EL (cell line): ENCODE measurements at places on chromosomes 13 and 19.
A peak's percentile ranks its signal among the peaks of the same experiment; 100 is the strongest.

- no peak for DNase-seq
Observed at GRCh38 chr13:62278271-62278670, 862.6 kb upstream of the PCDH20 start.

- DNase-seq, result peak; percentile 86
Observed at GRCh38 chr19:48588670-48589401, 17.7 kb upstream of the SPACA4 start.

DNA sequence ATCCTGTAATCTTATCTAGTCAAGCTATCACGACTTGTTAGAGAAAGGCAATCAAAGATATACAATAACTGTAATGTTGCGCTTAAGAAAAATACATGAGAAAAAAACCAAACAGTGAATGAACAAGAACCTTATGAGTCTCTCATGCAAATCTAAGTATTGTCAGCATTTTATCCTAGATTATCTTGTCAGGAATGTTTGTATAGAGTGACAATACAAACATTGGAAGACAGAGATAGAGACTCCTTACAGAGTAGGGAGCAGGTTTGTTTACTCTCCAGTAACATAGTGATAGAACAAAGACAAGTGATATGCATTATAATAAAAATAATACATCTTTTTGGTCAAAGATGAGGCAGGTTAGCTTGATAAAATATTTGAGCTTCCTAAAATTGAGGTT, 444.8 kb downstream of the SLITRK5 start:
- DNase-seq, result no peak

DNA sequence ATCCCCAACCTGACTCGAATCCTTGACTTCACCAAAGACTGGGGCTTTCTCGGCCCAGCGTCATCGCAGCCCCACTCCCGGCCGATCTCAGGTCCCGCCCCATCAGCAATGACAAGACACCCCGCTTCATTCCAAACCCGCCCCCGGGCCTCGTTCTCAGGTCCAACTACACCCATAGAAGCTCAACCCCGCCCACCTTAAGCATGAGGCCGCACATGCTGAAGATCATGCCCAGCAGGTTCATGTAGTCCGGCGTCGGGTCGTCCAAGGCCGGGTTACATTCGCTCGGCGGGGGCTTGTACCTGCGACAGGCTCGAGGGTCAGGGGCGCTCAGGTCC, 2.3 kb downstream of the WDR83 start:
- DNase-seq, result peak; percentile 75

DNA sequence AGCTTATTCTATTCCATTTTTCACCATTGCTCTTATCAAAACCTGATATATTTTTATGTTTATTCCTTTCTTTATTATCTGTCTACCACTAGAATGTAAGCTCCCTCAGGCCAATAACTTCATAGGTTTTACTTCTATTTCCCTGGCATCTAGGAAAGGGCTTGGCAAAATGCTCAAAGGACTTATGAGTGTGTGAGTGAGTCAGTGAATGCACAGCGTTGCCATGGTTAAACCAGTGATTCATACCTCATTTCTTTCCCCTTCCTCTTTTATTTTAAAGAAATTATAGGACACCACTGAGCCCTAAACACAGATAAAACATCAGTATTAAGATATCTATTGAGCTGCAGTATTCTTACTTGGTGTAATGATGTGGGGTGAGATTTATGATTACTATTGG, 162.1 kb downstream of the GPC6 start:
- DNase-seq, result peak; percentile 16

- DNase-seq, result no peak
Observed at GRCh38 chr13:22126433-22127021, 455.7 kb downstream of the FGF9 start.

GRCh38 chr13:92602560-92602959, 624.0 kb upstream of the GPC6 start:
- no peak for DNase-seq

GRCh38 chr19:45767410-45767880, 1.6 kb downstream of the SIX5 start:
- DNase-seq, result peak; percentile 86

GRCh38 chr19:44623080-44623479, 9.7 kb downstream of the IGSF23 start:
- DNase-seq, result peak; percentile 51

- DNase-seq, result no peak
Observed at GRCh38 chr13:112453207-112453829, 77.2 kb downstream of the SPACA7 start.

- no peak for DNase-seq
Observed at GRCh38 chr13:104017317-104017716, 951.1 kb upstream of the SLC10A2 start.

GRCh38 chr13:44876782-44877324, 112.4 kb downstream of the NUFIP1 start:
- no peak for DNase-seq

- no peak for DNase-seq
Observed at GRCh38 chr13:102901056-102901455, 55.2 kb downstream of the ERCC5 start.

GRCh38 chr13:110531671-110532083, 29.8 kb downstream of the RAB20 start:
- no peak for DNase-seq

GRCh38 chr19:29263305-29264135, 50.6 kb upstream of the UQCRFS1 start:
- DNase-seq, result peak; percentile 41

DNA sequence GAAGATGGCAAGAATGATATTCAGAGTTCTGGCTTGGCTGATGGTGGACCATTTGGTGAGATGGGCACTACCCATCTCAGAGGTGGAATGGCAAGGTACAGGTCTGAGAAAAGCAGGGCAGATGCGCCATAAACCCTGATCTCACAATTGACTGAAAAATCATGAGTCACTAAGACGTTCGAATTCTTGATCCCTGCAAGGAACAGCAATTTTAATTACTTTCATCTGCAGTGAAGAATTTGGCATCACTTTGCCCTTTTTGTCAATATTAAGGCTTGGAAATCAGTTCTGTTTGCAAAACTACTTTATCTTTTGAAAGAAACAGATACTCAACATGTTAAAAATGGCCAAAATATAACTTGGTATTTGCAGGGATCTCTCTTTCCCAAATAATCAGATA, 38.1 kb downstream of the HTR2A start:
- no peak for DNase-seq

- DNase-seq, result peak; percentile 34
Observed at GRCh38 chr13:37791699-37792098, 77.9 kb downstream of the TRPC4 start.

DNA sequence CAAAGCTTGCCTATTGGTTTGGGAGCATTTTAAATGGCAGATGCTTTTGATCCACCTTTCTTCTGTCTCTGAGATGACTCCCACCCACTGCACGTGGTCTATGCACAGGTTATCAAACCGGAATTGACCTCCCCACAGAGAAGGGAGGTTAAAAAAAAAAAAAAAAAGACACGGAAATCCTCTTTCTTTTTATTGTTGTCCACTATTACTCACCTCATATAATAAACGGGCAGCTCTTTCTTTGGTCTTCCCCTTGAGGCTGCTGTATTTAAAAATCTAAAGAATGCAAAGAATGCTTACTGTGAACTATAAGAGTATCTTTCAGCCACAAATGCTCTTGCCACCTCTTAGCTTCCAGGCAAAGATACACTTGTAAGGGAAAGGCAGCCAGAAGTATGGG, 329.7 kb downstream of the NDFIP2 start:
- DNase-seq, result peak; percentile 82

DNA sequence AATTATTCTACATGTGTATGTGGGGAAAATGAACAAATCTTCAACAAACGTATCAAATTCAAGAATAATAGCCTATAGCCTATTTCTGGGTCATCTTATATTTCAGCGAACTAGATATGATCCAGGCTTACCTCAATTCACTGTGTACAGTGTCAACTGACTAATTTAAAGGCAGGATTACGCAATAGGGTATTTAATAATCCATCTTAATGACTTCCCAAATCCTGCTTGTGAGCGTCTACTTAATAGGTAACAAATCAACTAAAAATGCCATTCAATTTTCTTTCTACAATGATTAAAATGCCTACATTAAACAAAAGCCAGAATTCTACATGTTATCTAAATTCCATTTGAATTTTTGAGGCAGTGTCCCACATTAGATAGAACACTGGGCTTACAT, 67.0 kb downstream of the USP12 start:
- no peak for DNase-seq

- DNase-seq, result no peak
Observed at GRCh38 chr13:43113603-43114002, 90.2 kb downstream of the DNAJC15 start.

DNA sequence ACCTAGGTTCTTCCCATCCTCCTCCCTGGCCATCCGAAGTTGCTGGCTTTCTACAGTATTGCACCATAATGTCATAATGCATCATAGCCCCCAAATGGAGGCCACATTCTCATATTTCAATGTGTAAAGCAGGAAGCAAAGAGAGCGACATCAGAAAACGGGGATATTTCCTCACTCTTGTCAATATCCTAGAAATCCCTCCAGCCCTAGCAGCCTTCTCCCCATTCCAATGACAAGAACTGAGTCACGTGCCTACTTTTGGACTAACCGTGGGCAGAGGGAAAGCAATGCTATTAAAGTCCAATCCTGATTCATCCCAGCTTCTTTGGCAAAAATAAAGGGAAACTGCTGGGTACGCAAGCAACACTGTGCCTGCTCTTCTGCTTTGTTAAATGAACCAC, 4.3 kb upstream of the RAP2A start:
- peak; percentile 38 for DNase-seq

DNA sequence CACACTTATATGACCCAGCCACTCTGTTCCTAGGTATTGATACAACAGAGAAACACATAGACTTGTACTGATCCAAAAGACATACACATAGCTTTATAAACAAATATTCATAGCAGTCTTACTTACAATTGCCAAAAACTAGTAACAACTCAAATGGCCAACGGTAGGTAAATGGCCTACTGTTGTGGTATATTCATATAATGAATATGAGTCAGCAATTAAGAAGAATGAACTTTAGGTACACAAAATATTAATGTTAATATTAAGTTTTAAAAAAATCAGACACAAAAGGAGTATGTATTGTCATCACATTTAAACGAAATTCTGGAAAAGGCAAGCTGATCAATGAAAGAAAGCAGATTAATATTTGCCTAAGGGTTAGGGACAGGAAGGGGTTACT, 19.7 kb downstream of the KPNA3 start:
- no peak for DNase-seq

DNA sequence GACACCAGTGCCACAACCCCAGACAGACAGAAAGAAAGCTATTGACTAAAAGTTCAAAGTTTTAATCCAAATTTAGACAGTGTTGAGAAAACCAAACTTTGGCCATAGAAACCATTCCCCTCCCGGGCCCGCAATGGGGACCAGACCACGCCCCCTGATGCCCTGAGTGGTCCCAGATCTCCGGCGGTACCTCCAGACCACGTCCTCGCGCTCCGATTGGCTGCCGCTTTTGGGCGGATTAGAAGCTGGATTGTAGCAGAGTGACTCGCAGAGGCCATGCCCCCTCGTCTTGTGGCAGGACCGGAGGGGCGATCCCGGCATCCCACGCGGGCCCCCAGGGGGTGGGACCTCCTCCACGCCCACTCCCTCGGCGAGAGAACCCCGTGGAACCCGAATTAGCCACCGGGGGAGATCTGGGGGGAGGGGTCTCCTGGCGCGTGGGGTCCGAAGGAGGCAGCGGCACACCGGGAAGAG, 797 bp upstream of the HSD17B14 start:
- DNase-seq, result peak; percentile 80

DNA sequence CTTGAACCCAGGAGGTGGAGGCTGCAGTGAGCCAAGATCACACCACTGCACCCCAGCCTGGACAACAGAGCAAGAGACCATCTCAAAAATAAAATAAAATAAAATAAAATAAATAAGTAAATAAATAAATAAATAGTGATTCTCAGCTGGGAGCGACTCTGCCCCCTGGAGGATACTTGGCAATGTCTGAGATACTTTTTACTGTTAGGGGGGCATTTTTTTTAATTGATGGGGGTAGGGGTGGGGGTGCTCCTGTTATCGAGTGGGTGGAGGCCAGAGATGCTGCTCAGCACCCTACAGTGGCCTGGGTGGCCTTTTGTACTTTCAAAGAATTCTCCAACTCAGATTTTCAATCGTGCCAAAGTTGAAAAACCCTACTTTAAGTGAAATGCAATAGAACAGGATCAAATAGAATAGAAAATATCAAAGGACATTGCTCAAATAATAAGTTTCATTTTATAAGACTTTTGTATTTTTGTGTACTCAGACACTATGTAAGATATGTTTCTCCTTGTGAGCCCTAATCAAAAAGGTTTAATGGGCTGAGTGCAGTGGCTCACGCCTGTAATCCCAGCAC, 7.1 kb upstream of the CLPP start:
- peak; percentile 8 for DNase-seq

- DNase-seq, result peak; percentile 4
Observed at GRCh38 chr13:33940898-33941297, 122.9 kb downstream of the RFC3 start.
